ENCODE measurements at places on chromosomes 2 and 18. TPM values are rescaled to one million over a fixed set of nuclear protein-coding genes. Genes with fewer than 3 reads are reported as not detected.

The AMER3 gene
- not detected for total RNA-seq

- DNase-seq: peak; percentile 18
These were observed 68.1 kb upstream of the CSRNP3 start for GRCh38 chr2:165401285-165401852.

DNA sequence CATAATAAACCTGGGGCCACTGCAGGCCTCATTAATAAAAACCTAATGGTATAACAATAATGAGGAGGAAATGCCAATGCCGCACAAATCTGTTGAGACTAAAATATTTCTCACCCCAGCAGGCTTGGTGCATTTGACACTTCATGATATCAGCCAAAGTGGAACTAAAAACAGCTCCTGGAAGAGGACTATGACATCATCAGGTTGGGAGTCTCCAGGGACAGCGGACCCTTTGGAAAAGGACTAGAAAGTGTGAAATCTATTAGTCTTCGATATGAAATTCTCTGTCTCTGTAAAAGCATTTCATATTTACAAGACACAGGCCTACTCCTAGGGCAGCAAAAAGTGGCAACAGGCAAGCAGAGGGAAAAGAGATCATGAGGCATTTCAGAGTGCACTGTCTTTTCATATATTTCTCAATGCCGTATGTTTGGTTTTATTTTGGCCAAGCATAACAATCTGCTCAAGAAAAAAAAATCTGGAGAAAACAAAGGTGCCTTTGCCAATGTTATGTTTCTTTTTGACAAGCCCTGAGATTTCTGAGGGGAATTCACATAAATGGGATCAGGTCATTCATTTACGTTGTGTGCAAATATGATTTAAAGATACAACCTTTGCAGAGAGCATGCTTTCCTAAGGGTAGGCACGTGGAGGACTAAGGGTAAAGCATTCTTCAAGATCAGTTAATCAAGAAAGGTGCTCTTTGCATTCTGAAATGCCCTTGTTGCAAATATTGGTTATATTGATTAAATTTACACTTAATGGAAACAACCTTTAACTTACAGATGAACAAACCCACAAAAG lies 580.9 kb upstream of the TMEFF2 start:
- no peak for DNase-seq

- DNase-seq: no peak
These were observed 109.1 kb downstream of the HAUS1 start for GRCh38 chr18:46213295-46213694.

DNA sequence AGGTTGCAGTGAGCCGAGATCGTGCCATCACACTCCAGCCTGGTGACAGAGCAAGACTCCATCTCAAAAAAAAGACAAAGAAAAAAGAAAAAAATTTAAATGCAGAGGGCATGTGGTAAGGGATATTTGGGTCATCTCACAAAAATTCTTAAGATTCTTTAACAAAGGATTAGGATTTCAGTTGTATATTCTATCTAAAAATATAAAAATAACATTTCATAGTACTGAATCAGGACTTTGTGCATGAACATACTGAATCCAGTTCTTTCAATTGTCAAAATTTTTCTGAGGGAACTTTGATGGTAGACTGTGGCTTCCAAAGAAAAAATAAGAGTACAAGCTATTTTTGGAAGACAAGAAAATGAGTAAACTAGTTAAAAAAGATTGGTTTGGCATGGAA lies 6.5 kb upstream of the PPP3R1 start:
- no peak for DNase-seq

The TUBA4B gene
- total RNA-seq: not detected

DNA sequence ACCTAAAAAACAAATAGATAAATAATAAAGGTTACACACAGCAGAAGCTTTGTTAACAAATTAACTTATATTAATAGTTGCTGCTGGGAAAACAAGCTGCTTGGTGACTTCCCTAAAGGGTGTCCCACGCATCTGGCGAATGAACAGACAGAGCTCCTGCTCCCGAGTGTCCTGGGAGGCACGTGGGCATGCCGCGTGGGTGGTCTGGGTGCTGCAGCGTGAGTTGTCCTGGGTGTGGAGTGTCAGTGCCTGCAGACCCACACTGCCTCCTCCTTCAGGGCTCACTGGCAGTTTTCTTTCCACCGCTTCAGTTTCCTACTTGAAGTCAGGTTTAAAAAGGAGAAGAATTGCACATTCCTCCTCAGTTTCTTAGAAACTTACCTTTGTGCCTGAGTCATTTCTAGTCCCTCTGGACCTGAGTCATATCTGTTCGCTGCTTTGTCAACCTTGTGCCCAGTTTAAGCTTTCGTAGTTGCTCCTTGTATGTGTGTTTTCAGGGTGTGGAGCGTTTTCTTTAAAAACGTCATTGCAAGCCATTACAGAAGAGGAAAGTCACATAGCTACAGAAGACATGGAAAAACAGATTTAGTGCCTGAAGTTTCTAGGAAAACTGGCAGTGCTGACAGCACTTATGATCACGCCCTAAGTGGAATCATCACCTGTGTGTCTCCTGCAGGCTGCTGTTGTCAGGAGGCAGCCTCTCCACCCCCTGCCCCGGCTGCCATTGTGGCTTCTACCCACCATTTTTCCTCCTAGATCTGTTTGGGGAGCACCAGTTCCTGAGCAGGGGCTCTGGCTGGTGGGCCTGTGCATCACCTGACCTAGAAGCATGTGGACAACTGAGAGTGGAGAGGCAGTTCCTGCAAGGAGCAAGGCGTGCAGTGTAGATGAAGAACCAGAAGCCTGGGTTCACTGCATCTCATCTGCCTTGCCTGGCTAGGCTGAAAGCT lies 24.5 kb downstream of the IMPA2 start:
- DNase-seq: no peak

The DYNAP gene
- total RNA-seq: not detected

The ATG16L1 gene
- 52.3 TPM for total RNA-seq

GRCh38 chr2:120543899-120544298 lies 191.8 kb upstream of the GLI2 start:
- DNase-seq: no peak

DNA sequence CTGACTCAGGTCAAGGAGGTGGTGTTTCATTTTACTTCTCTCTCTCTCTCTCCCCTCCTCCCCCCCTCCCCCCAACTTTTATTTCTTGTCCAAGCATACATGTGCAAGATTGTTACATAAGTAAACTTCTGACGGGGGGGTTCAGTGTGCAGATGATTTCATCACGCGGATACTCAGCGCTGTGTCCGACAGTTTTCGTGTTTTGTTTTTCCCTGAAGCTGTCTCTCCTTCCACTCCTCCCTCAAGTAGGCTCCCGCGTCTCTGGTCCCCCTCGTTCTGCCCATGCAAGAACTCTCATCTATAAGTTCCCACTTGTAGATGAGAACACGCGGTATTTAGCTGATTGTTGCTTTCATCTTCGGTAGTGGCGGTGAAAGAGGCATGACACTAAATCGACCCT lies 111.0 kb upstream of the ANKRD30BL start:
- no peak for DNase-seq

The ANKRD29 gene
- 0.67 TPM for total RNA-seq

- DNase-seq: peak; percentile 36
These were observed 39.1 kb downstream of the FBXO11 start for GRCh38 chr2:47867205-47867604.

DNA sequence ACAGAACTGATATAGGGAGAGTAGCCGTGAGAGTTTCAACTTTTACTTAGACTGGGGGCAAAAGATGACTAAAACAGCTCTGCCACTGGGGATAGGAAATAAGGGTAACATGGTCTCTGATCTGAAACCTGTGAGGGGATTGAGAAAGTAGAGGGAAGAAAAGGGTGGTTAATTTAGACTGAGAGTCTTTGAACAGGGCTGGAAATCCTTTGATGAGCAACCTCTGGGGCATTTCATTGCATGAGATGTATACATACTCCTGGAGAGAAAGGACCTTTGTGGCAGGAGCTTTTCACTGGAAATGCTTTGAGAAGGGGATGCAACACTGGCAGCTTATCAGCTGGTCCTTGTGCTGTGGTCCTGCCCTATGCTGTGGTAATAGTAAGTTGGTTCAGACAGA lies 9.4 kb downstream of the GALNT1 start:
- no peak for DNase-seq

- no peak for DNase-seq
These were observed 706 bp downstream of the AGPS start for GRCh38 chr2:177393203-177393755.

DNA sequence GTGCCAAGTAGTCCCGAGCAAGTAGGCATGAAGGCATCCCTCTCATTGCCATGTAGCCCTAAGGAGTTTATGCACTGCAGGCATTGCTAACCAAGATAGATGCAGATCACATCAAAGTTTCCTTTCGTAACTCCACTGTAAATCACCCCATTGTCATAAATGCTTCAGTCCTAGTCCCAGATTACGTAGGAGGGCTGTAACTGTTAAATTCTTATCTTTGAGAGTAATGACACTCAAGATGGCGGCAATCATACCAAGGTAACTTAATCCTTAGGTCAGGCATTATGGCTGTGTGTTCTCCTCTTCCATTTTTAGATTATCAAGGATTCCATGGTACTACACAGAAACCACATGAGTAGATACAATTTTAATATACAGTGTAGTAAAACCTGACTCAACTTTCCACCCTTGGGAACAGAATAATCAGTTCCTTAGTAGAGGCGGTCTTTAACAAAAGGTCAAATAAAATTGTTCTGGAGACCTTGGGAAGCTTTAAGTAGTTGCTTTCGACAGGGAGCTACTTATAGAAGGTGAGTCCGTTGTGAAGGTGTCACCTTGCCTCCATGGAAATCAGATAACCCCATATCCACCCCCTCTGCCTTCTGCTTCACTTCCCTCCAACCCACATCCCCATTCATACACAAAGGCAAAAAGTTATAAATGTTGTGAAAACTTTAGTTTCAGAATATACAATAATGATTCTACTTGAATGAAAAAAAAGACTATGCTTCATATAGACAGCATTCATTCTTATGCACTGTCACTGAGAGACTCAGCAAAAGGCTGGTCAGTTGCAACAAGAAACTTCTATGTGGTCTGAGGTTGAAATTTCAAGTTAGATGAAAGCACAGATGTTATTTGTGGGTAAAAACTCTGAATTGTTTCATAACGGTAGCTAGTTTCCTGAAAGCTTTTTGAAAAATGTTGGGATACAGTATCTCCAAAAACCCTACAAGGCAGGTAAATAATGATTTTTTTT lies 64.8 kb upstream of the GALNT5 start:
- no peak for DNase-seq

- no peak for DNase-seq
These were observed 19.8 kb downstream of the SMIM21 start for GRCh38 chr18:75407468-75408437.

The RAMP1 gene
- 17.6 TPM for total RNA-seq

GRCh38 chr2:113172721-113173541 lies 840 bp upstream of the PSD4 start:
- no peak for DNase-seq

DNA sequence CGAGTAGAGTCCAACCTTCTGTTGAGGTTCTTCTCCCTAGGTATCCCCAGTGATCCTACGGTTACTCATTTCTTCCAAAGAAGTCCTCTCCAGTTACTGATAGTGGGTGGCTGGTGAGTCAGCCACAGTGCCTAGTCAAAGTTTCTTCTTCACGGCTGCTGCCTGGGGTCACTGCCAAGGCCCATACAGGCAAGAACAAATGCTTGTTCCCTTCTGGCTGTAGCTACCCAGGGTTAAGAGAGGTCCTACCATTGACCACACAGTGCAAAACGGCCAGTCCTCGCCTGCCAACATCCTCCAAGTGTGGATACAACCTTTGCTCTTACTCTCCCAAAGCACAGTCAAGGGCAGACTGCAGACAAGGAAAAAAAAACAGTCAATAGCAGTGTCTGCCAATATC lies 2.9 kb upstream of the PTPN4 start:
- DNase-seq: no peak

- DNase-seq: no peak
These were observed 83.3 kb upstream of the POMC start for GRCh38 chr2:25251422-25252273.

DNA sequence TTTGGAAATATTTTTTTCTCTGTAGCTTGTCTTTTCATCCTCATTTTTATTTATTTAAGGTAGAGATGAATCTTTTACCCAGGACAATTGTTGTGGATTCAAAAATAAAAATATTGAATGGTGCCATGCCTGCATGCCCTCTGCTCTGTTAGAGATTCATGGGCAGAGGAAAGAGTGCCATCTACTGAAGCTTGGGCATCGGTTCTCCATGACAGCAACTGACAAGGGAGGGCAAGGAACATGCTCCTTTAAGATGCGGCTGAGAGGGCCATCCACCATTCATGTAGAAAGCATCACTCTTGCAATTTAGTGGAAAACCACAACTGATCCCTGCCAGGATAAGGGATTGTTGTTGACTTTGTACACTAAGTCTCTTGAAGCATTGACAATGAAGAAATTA lies 79.9 kb downstream of the PARD3B start:
- DNase-seq: no peak

The ABCB11 gene
- total RNA-seq: 0.05 TPM

The KCNE4 gene
- 0.21 TPM for total RNA-seq
